ENCODE measurements at places on chromosomes 7 and 10.

- DNase-seq: no peak
Measured at GRCh38 chr7:117202511-117202910, 120.3 kb downstream of the WNT2 start.

DNA sequence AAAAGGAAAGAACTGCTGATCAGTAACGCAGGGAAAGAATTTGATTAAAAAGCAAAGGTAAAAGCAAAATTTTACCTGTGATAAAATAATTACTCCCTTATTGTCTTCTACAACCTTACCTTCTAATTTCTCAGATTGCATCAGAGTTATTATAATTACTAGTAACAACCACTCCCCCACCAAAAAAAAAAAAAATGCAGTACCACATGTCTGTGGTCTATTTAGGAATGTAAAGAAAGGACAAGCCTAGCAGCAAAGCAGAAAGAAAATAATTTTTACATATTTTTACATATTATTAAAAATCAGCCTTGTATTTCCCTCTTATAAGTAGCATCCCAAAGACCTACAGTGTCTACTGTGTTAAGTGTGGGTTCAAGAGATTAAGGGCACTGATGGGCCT is 430.4 kb downstream of the TFEC start:
- DNase-seq: no peak

DNA sequence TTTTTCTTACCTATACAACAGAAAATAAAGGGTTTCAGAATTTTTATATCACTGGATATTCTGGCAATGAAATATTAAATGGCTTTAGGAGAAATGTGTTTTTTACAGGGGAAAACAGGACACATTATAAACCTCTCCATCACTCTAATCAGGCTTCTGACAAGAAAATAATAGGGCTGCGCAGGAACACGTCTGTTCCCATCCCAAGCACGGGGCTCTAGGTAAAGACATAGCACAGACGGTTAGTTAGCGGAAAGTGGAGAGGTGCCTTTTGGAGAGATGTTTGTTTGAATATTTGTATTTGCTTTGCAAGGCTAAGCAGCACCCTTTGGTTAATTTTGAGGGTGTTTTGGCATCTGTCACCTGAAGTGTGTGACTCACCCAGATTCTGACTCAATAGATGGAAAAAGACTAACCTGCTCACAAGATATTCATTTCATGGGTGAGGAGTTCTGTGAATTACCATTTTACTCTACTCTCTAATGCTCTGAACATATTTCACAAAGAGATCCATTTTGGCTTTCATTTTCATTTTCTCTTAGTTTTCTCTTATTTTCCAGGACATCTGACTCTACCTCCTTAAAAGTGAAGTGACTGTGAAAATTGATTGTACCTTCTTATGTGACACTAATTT is 174.5 kb upstream of the AKR1E2 start:
- DNase-seq: no peak

DNA sequence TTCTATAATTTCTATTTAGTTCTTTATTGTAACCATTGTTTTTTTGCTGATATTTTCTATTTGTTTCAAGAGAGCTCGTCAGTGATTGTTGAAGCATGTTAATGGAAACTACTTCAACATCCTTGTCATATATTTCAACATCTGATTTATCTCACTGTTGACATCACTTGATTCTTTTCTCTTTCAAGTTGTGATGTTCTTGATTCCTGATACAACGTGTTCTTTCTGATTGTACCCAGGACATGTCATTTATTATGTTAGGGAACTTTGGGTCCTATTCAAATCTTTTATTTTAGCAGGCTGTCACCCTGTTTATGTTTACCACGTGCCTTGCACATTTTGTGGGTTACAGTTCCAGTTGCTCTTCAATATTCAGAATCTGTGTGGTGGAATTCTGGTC is 79.8 kb upstream of the RSU1 start:
- DNase-seq: no peak

DNA sequence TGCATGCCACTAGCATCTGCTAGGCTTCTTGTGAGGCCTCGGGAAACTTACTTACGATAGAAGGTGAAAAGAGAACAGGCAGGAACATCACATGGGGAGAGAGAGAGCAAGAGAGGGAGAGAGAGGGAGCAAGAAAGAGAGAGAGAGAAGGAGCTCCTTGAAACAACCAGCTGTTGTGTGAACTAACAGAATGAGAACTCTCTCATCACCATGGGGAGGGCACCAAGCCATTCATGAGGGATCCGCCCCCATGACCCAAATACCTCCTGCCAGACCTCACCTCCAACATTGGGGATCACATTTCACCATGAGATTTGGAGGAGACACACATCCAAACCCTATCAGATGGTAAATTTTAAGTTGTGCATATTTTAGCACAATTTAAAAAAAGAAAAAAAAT is 1217.2 kb downstream of the TYW1 start:
- DNase-seq: no peak

- no peak for DNase-seq
Measured at GRCh38 chr10:27525819-27526218, 21.7 kb downstream of the RAB18 start.

GRCh38 chr7:113628948-113629847 is 289.6 kb downstream of the PPP1R3A start:
- DNase-seq: no peak

- DNase-seq: peak; percentile 81
Measured at GRCh38 chr7:1368184-1368681, 91.0 kb downstream of the MICALL2 start.

GRCh38 chr10:44261710-44262455 is 123.0 kb downstream of the CXCL12 start:
- DNase-seq: no peak

DNA sequence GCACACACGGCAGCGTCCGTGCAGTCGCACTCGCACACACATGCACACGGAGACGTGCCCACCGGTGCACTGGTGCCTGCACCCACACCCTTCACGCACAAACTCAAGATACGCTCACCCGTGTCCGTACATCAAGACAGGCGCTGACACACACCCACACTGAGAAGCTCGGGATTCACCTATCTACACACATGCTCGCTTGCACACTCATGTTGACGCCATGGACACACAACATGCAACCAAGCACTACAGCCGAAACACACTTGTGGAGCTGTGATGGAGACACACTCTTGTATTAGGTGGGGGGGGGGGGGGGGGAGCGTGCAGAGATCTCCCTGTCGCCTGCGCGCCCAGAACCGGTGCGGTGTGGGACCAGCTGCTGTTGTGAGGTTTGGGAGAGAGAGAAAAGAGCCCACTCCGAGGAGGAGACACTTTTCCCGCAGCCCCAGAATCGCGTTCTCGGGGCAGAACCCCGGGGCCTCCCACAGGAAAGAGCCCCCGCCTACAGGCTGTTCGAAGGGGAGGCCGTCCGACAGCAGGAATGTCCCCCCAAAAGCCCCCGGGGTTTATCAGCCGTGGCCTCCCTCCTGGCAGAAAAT is 605 bp upstream of the NFKB2 start:
- DNase-seq: no peak

GRCh38 chr7:51226063-51226755 is 90.4 kb downstream of the COBL start:
- DNase-seq: peak; percentile 84
